ENCODE measurements at places on chromosomes 5 and 9. TPM values are rescaled to one million over a fixed set of nuclear protein-coding genes. Genes with fewer than 3 reads are reported as not detected.

RAB14 gene
- total RNA-seq: 42.2 TPM

ADGRD2 gene
- total RNA-seq: not detected

BTNL8 gene
- total RNA-seq: not detected

NEUROG1 gene
- total RNA-seq: not detected

NAIF1 gene
- 6.6 TPM for total RNA-seq

IL9 gene
- total RNA-seq: not detected

GRCh38 chr5:155953335-155953734 lies 373.6 kb upstream of the SGCD start:
- H3K4me1 ChIP-seq: no peaks in the 10 kb centered on the region
- no peak overlapping the region for H3K27ac ChIP-seq
- H3K4me3 ChIP-seq: no peak overlapping the region
- H3K27me3 ChIP-seq: no peaks in the 10 kb centered on the region
- DNase-seq: no peak
- H3K36me3 ChIP-seq: no peaks in the 10 kb centered on the region

- H3K27ac ChIP-seq: no peak overlapping the region
- no peaks in the 10 kb centered on the region for H3K27me3 ChIP-seq
- no peaks in the 10 kb centered on the region for H3K4me1 ChIP-seq
- no peak overlapping the region for H3K4me3 ChIP-seq
- DNase-seq: no peak
- no peaks in the 10 kb centered on the region for H3K36me3 ChIP-seq
These were observed 452.4 kb upstream of the GRAMD2B start for GRCh38 chr5:125970631-125971307.

GRCh38 chr9:109831998-109832658 lies 52.1 kb downstream of the PALM2AKAP2 start:
- no peaks in the 10 kb centered on the region for H3K36me3 ChIP-seq
- no peak overlapping the region for H3K27ac ChIP-seq
- no peaks in the 10 kb centered on the region for H3K4me1 ChIP-seq
- no peak for DNase-seq
- no peak overlapping the region for H3K4me3 ChIP-seq
- H3K27me3 ChIP-seq: no peaks in the 10 kb centered on the region

DNA sequence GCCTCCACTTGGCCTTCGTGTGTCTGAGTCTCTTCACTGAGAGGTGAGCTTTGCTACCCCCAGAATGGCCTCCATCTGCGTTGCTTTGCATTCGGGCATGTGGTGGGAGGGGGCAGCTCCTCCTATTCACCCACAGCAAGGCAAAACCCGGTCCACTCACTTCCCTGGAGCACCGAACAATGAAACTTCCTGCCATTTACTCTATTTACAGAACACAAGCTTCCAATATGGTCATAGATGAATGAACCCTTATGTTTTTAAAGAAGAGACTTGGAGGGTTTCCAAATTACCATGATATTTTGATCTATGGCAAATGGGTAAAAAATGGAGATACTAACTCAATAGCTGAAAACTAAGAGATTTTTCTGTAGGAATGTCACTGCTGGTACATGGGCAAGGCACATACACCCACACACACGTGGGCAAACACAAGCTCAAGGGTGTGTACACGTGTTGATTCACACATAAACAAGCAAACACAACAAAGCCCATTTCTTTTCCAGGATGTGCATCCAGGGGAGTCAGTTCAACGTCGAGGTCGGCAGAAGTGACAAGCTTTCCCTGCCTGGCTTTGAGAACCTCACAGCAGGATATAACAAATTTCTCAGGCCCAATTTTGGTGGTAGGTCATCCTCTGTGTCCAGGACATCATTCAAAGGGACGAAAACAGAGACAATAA lies 5.2 kb downstream of the GABRP start:
- no peaks in the 10 kb centered on the region for H3K36me3 ChIP-seq
- H3K4me3 ChIP-seq: no peak overlapping the region
- H3K27ac ChIP-seq: no peak overlapping the region
- no peaks in the 10 kb centered on the region for H3K27me3 ChIP-seq

DNA sequence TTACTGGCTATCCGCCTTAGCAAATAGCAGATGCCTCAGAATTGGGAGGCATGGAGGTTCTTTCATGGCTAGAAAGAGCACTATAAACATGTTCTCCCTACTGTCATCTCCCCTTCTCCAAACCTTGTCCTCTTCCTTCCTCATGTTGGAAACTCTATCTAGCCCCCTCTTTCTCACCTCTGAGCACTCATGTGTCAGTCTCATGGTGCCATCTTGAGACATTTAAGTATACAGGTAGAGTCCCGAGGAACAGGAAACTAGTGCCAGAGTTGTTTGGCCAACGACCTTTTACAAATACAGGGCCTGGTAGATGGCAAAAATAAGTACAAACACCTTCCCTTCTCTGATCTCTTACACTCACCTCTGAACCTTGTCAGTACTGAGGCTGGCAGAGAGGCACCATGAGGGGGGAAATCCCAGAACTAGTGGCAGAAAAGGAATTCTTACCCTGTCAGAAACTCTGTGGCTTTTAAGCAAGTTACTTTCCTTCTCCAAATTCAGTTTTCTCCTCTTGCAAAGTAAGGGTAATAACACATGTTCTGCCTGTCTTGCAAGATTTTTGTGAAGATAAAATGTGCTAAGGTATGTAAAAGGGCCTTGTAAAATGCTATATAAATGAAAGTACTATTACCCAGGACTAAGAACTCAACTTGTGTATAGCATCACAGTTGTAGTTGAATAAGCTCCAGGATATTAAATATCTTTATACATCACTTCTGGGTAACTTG lies 94.1 kb upstream of the SNX2 start:
- H3K4me1 ChIP-seq: no peaks in the 10 kb centered on the region
- H3K27me3 ChIP-seq: no peaks in the 10 kb centered on the region
- H3K27ac ChIP-seq: no peak overlapping the region
- H3K4me3 ChIP-seq: no peak overlapping the region
- H3K36me3 ChIP-seq: no peaks in the 10 kb centered on the region

DNA sequence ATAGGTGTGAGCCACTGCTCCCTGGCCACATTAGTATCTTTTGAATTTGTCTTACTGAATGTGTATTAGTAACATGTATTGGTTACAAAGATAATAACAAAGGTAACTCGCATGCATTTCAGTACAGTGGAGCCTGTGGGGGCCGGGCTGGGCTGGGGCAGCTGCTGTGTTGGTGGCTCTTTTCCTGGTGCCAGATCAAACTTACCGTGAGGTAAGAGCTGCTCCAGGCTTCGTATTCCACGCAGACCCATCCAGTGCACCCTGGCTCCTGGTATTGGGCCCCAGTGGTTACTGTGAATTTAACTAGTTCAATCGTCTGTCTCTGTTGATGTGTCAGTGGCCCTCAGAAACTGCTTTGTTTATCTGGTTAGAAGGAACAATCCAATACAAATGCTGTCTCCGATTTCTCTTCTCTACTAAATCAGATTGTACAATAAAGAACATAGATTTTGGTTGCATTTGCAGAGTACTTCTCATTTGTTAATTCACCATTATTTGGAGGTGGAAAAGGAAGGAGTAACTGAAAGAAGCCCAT lies 15.6 kb downstream of the PRRC2B start:
- no peak overlapping the region for H3K27ac ChIP-seq
- no peaks in the 10 kb centered on the region for H3K36me3 ChIP-seq
- peaks cover 100% of the 10 kb centered on the region for H3K4me1 ChIP-seq
- DNase-seq: no peak

GRCh38 chr9:121277518-121278295 lies 9.7 kb downstream of the GSN start:
- H3K4me3 ChIP-seq: no peak overlapping the region
- no peaks in the 10 kb centered on the region for H3K27me3 ChIP-seq
- no peak overlapping the region for H3K27ac ChIP-seq
- no peak for DNase-seq
- H3K4me1 ChIP-seq: peaks cover 48% of the 10 kb centered on the region
- no peaks in the 10 kb centered on the region for H3K36me3 ChIP-seq

DNA sequence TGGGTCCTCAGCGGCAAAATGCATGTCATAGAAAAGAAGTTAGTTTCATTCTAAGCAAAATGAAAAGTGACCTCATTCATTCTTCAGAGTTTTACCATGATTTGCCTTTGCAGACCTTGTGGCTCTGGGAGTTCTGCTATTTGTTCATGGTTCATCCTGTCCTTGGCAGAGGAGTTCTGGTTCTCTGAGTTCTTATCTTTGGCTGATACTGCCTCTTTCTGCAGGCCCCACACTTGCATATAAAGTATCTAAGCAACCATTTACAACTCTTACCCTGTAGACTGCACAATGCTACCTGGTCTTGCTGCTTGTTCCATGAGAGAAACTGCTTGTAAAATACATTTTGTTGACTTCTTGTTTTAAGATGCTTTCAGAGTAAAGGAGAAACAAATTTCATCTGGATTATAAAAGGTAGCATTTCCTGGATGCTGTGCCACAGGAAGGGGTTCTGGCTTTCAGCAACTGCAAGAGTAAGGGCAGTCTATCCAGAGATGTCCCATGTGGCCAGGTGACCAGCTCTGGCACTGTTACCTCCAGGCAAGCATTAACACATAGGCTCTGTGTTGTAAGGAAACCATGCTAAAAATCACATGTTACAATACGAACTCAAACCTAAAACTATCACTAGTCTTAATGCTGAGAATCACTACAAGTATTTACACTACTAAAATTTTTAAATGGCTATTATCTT lies 513.2 kb downstream of the SPOCK1 start:
- no peaks in the 10 kb centered on the region for H3K4me1 ChIP-seq
- H3K27ac ChIP-seq: no peak overlapping the region
- H3K27me3 ChIP-seq: no peaks in the 10 kb centered on the region
- no peak for DNase-seq

- 0 out of 2 replicates have a peak, but pooled peaks cover 5% of the 10 kb centered on the region for H3K4me1 ChIP-seq
- no peaks in the 10 kb centered on the region for H3K36me3 ChIP-seq
- H3K4me3 ChIP-seq: no peak overlapping the region
- H3K27me3 ChIP-seq: peaks cover 6% of the 10 kb centered on the region
- H3K27ac ChIP-seq: no peak overlapping the region
- no peak for DNase-seq
These were observed 11.5 kb downstream of the NR2F1-AS1 start for GRCh38 chr5:93569300-93570160.

- no peaks in the 10 kb centered on the region for H3K27me3 ChIP-seq
- no peak overlapping the region for H3K27ac ChIP-seq
- no peak overlapping the region for H3K4me3 ChIP-seq
- no peak for DNase-seq
These were observed 59.2 kb downstream of the TNC start for GRCh38 chr9:115058684-115059315.

GRCh38 chr5:134561871-134562296 lies 36.4 kb downstream of the JADE2 start:
- DNase-seq: peak; percentile 8
- H3K36me3 ChIP-seq: peaks cover 62% of the 10 kb centered on the region
- H3K4me3 ChIP-seq: no peak overlapping the region
- H3K27ac ChIP-seq: no peak overlapping the region
- no peaks in the 10 kb centered on the region for H3K4me1 ChIP-seq

DNA sequence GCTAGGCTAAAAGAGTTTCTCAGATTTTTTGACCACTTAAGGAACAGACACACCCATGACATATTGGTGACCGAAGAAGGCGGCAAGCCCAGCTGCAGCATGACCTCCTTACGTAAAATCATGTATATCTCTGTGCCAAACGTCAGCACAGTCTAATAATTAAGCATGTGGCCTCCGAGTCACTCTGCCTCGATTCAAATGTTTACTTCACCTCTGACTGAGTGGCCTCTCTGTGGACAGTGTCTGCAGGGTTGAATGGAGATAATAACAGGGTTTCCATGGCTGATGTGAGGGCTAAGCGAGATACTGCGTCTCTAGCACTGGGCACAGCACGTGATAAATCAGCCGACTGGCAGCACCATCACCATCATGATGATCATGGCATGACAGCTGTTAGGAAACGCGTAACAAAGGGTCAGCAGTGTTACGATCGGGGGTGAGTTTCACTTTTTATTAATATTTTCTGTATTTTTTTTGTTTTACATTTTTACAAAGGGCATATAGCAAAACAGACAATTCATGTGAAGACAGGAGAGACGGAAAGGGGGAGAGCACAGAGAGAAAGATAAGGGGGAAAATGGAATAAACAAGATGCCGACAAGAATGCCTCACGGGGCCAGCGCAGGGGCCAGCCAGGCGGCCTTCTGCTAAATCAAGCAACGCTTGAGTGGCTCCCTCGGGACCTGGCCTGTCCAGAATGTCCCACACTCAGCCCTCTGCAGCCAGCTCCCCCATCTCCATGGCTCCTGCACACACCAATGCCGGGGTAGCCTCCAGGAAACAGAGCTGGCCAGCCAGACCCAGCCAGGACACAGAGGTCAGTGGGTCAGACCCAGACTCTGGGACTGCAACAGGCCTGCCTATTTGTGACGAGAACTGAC lies 60.3 kb downstream of the ADAMTS2 start:
- peaks cover 3% of the 10 kb centered on the region for H3K27me3 ChIP-seq
- H3K4me1 ChIP-seq: no peaks in the 10 kb centered on the region
- no peak overlapping the region for H3K4me3 ChIP-seq
- H3K36me3 ChIP-seq: no peaks in the 10 kb centered on the region

- H3K4me1 ChIP-seq: peaks cover 25% of the 10 kb centered on the region
- no peak overlapping the region for H3K4me3 ChIP-seq
- no peaks in the 10 kb centered on the region for H3K36me3 ChIP-seq
- DNase-seq: no peak
These were observed 14.4 kb upstream of the SLC22A4 start for GRCh38 chr5:132279801-132280200.

- H3K27ac ChIP-seq: no peak overlapping the region
- no peaks in the 10 kb centered on the region for H3K4me1 ChIP-seq
- no peaks in the 10 kb centered on the region for H3K36me3 ChIP-seq
- H3K27me3 ChIP-seq: no peaks in the 10 kb centered on the region
- no peak overlapping the region for H3K4me3 ChIP-seq
These were observed 1171.6 kb upstream of the CDH18 start for GRCh38 chr5:21159510-21160059.

- H3K27ac ChIP-seq: no peak overlapping the region
- H3K27me3 ChIP-seq: peaks cover 1% of the 10 kb centered on the region
- H3K36me3 ChIP-seq: no peaks in the 10 kb centered on the region
- H3K4me1 ChIP-seq: no peaks in the 10 kb centered on the region
These were observed 75.6 kb upstream of the ZSWIM6 start for GRCh38 chr5:61256474-61256873.

DNA sequence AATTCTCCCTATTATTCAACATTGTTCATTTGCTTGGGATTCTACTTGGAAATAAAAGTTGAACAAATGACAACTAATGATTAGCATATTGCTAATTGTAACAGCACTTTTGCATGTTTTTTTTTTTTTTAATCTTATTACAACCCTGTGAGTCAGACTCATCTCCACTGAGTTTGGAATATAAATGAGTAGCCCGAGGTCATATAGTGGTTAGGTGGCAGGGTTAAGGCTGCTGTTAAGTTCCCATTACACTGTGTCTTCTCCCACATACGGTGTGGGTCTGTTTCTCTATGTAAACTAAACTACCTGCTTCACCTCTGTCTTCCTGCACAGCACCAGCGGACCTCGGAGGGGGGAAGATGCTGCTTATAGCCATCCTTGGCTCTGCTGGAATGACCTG lies 92.4 kb downstream of the EQTN start:
- no peak overlapping the region for H3K4me3 ChIP-seq
- no peaks in the 10 kb centered on the region for H3K4me1 ChIP-seq
